ENCODE measurements at places on chromosomes 13 and 19.

DNA sequence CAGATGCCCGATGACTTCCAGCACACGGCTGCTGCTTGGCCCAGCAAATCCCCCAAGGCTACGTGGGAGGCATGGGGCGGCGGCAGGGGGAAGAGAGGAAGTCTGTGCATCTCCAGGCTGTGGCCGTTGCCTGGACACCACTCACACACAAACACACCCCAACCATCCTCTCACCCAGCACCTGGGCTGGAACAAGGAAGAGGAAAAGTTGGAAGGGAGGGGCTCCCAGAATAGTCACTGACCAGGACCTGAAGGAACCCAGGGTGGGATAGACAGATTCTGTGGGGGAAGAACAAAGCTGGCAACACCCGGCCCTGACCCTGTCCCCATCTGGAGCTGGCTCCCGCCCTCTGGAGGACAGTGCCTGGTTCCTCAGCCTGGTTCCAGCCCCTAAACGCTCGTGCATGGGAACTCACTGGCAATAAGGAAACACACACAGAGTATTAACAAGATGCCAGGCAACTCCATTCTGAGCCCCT, 11.2 kb downstream of the PPP6R1 start:
- no peak for DNase-seq

GRCh38 chr13:95378603-95379002, 77.4 kb upstream of the ABCC4 start:
- no peak for DNase-seq

GRCh38 chr19:53971673-53972072, 8.9 kb downstream of the CACNG8 start:
- no peak for DNase-seq

DNA sequence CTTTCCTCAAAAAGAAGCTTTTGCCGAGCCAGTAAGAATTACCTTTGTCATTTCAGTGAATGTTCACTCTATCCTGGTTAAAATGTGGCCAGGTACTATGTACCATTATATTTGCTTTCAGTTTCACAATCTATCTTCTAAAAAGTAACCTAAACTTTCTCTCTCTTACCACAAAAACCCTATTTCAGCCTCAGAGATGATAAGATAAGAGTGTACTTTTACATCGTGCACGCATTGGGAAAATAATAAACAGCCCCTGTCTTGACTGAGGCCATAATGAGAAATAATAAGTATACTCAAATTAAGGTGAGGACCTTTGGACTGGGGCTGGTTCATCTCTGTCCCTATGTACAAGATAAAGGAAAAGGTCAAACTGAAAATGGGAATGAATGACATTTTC, 77.7 kb downstream of the ZNF726 start:
- DNase-seq: no peak

DNA sequence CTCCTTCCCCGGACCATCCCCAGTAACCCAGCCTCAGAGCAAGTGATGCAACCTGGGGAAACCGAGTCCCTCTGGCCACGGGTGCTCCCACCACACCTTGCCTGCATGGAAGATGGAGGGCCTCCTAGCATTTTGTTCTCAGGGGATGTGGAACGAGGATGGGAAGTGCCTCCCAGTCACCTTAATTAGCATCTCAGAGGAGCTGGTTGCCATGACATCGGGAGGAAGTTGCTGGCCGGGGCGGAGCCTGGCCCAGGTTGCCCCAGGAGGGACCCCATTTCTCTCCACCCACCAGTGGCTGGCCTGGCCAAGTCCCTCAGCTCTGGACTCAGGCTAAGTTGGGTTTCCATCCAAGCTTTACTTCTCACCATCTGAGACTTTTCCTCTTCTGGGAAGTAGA, 24.1 kb upstream of the PTPRS start:
- no peak for DNase-seq

DNA sequence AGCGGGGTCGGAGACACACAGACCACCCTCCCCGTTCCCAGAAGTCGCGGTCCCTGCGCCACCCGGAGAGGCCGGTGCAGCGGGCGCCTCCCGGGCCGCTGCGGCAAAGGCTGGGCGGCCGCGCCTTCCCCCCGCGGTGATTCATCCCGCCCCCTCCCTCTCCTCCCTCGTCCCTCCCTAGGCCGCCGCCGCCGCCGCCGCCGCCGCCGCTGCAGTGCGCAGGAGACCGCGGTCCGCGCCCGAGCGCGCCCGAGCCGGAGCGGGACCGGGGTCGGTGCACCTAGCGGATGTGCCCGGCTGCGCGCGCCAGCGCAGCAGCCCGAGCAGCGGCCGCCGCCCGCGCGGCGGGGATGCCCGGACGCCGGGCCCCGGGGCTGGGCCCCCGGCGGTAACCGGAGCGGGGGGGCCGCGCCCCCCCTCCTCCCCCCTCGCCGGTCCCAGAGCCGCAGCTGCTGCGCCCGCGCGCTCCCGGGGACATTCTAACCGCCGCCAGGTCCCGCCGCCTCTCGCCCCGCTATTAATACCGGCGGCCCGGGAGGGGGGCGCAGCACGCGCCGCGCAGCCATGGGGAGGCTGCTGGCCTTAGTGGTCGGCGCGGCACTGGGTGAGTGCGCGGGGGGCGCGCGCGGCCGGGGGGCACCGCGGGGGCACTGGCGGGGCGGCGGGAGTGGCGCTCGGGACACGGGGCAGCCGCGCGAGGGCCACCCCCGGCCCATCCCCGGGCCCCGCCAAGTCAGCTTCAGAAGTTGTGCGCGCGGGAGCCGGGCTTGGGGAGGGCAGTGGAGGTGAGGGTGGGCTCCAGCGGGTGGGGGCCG, at the start of gene SCN1B:
TSS of gene SCN1B (plus strand) at position 214 of the 815 bp plus-strand sequence. CDS start at position 565, 351 bp downstream.
- DNase-seq: peak; percentile 78

GRCh38 chr19:3450796-3451411, 29.4 kb downstream of the SMIM24 start:
- DNase-seq: no peak

- DNase-seq: no peak
These were observed 16.1 kb downstream of the PCDH8 start for GRCh38 chr13:52832313-52832712.

DNA sequence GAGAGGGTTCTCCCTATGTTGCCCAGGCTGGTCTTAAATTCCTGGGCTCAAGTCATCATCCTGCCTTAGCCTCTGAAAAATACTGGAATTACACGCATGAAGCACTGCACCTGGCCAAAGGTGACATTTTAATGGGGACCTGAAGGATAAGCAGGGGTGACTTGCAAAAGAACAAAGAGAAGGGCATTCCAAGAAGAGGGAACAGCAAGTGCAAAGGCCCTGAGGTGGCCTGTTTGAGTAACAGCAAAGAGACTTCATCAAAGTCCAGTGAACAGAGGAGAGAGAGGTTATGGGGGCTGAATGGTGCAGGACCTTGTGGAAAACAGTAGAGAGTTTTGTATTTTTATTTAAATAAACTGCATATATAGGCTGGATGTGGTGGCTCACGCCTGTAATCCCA, 4.1 kb downstream of the CA11 start:
- no peak for DNase-seq

DNA sequence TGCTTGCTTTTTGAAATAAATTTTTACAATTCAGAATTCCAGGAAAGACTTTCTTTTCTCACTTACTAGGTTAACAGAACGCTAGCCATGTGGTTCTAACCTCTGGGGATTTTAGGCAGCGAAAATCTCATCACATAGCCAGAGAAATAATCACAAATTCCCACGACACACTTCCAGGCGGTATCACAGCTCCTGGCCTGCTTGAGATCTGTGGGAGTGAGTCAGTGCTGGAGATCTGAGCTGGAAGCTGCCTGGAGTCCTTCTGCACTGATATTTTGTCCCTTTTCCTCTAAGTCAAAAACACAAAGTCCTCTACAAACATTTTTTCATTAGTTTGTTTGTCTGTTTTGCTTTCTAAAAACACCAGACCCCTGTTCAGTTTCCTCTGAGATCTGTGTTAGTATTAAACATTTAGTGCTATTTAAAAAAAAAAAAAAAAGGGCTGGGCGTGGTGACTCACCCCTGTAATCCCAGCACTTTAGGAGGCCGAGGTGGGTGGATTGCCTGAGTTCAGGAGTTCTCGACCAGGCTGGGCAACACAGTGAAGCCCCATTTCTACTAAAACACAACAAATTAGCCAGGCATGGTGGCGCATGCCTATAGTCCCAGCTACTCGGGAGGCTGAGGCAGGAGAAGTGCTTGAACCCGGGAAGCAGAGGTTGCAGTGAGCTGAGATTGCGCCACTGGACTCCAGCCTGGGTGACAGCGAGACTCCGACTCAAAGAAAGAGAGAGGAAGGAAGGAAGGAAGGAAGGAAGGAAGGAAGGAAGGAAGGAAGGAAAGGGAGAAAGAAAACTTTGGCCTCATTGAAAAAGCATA, 12.2 kb upstream of the UBE2L5 start:
- no peak for DNase-seq

DNA sequence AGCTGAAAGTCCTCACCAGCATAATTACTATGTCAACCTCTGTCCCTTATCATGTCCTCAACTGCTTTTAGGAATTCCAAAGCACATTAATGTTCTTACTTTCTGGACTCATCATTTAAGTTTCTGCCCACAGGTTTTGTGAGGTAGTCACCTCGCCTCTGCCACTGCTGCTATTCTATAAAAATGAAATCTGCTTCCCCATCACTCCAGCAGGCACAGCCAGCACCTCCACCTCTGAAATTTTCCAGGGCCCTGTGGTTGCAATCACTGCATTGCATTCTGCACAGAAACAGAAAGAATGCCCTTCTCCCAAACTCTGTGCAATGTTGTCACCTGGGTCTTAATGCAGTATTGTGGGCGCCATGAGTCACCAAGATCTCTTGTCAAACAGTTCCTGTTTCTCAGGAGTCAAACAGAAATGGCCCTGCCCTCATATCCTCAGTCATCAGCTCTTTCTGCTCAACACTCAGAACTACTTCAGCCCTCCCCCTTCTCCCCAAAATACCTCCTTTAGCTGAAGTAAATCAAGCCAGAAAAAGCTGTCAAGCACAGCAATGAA, 529.2 kb upstream of the NBEA start:
- DNase-seq: no peak

DNA sequence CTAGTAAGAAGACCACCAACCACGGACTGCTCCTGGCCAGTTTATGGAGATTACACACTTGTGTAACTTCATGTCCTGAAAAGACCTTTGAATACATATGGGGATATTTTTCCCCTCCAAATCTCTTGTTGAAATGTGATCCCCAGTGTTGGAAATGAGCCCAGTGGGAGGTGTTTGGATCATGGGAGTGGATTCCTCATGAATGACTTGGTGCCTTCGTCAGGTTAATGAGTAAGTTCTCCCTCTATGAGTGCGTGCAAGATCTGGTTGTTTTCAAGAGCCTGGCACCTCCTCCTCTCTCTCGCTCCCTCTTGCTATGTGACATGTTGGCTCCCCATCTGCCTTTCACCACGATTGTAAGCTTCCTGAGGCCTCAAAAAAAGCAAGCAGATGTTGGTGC, 769.0 kb upstream of the SLITRK1 start:
- no peak for DNase-seq

- DNase-seq: no peak
These were observed at the start of gene GJB2 for GRCh38 chr13:20192836-20193161. Gene GJB2, minus strand, starts transcription at chr13:20192938. Its CDS starts 3,357 bp downstream, at chr13:20189581.

GRCh38 chr13:24035411-24035810, 125.1 kb upstream of the SPATA13 start:
- no peak for DNase-seq

DNA sequence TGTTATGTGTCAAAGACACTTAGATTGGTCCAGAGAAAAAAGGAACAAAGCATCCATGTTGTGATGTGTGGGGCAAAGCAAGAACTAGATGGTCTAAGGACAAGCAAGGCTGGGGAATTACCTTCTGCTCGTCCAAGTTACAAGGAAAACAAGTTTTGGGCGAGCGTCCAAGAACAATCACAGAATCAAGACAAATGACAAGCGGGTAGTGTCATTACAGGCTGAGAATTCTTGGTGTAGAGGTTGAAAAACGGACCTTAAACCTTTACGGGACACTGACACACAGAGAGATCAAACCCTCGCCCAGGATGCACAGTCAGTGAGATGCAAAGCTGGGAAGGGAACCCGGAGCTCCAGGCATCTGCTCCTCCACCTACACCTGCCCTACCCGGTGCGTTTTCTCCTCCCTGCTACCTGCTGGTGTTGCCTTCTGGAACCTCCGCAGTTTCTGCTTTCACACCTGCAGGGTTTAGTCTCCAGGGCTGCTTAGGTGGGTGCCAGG, 515 bp upstream of the ZNF324B start:
- no peak for DNase-seq

DNA sequence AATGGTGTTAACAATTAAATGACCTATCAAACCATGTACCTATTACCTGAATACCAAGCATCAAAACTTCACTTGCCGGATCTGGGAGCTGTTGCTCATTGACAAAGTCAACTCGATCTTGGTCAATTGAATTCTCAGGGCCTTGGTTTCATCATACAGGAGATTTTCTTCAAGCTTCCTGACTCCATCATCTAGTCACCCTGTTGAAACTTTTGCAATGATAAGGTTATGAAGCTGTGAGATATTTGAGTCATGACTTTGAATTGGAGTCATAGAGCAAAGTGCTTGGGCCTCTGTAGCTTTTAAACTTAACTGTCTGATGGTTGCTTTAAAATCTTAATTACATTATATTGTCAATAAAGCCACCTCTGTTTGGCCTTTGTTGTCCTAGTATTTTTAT, 260.9 kb downstream of the COG6 start:
- DNase-seq: no peak

GRCh38 chr19:11383706-11384048, 437 bp downstream of the EPOR start:
- DNase-seq: no peak

DNA sequence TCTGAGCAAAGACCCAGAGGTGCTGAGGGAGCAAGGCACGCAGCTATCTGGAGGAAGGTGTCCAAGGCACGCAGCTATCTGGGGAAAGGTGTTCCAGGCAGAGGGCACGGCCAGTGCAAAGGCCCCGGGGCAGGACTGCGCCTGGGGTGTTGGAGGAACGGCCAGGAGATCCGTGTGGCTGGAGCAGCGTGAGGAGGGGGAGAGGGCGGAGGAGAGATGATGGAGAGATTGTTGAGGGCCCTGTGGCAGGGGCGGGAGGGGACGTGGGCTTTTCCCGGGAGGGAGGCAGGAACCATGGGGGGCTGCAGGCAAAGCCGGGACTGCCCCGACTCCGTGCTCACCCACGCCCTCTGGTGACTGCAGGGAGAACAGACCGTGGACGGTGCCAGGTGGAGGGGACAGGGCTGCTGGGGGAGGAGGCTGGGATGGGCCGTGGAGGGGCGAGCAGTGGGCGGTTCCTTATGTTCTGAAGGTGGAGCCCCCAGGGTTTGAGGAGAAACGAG, 13.3 kb upstream of the MISP start:
- peak; percentile 61 for DNase-seq

DNA sequence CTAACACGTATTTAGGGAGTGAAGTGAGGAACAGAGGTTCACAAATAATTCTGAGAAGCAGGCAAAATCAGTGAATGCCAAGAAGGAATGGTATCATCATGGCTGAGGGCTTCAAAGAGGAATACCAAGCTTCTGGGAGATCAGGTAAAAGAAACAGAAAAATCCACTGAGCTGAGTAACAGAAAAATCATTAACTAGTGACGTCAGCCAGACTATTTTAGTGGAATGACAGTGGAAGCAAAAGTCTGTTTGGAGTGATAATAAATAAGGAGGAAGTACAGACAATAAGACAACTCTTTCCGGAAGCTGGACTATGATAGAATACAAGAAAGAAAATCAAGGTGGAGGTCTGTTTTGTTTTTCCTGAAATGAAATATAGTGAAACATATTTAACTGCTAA, 83.5 kb downstream of the SACS start:
- DNase-seq: no peak

Measured in activated CD8-positive, alpha-beta memory T cell treated with anti-CD3 and anti-CD28 coated beads, Interleukin-2, amount 50 U/mL, for 4 hours (primary cell).